ENCODE measurements at places on chromosomes 5 and 9.

DNA sequence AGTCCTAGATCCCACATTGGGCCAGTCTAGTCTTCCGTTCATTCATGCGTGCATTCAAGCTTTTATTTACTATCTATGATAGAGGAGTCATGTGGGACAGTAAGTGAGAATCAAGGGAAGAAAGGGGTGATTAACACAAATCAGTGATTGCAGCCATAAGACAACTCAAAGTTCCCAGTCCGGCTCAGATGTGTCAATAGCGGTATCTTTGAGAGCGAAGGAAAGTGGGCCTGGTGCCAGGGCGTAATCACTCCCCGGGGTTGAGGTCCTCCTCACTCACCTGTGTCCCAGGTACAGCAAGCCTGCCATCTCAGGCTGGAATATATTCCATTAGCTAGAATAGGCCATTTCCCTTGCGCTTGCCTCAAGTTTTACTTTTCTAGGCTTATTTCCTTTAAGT, 196.3 kb downstream of the ATP10B start:
- no peak for DNase-seq

DNA sequence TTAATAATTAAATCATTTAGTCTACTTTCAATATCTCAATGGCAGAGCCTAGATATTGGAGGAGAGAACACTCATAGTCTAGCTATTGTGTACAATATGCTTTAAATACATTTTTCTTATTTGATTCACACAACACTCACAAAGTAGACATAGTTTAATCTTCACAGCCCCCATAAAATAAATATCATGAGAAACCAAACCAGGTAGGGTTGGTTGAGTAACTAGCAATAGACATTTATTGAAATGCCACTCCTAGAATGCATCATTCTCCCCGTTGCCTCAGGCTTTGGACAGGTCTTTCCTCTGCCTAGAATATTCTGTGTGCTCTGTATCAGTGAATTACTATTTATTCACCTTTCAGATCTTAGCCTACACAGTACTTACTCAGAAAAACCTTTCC, 141.9 kb downstream of the CEMIP2 start:
- no peak for DNase-seq

DNA sequence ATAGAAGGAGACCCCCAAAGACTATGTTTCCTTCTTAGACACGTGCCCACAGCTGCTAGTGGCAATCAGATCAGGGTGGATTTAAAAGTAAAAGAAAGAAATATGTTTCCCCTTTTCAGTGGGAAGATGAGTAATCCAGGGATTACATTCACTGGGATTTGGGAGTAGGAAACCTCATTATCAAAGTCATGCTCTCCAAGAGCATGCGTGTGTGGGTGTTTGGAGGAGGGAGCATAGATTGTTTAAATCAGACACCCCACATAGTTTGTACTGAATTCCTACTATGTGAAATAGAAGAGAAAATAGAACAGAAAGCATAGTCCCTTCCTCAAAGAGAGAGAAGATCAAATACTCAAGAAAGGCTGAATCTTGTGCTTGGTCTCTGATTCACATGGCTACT, 65.5 kb upstream of the TBCA start:
- no peak for DNase-seq

DNA sequence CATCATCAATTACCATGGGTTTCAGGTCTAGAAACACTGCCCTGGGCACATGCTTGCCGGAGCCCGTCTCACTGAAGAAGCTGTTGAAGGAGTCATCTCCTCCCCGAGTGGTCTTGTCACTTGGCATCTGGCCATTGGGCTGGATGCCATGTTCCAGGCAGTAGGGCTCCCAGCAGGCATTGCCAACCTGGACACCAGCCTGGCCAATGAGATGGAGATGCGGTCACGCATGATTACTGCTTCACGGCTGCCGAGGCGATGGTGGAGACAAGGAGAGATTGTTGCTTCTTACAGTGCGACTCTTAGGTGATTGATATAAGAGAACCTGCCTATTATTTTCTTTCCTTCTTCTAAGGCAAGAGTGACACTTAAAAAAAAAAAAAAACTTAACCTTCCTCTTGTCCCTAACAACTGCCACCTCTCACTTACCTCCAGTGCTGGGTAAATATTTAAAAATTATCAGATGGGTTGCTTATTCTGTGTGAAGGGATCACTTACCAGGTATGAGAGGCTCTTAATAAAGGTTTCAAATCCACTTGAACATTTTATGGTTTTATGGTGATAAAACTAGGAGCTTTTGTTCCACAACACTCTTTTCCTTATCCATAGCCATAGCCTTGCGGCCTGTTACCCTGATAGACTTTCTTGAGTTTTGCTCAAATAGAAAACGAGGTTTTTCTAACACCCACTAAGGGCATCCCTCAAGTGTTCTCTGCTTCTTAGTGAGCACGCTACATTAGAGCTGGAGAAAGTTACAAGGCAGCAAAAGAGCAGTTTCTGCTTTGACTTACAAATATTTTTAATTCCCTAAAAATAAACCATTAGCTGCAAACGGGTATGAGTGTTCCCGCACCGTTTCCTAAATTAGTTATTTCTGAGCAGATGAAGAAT, 41.2 kb downstream of the NIM1K start:
- no peak for DNase-seq

DNA sequence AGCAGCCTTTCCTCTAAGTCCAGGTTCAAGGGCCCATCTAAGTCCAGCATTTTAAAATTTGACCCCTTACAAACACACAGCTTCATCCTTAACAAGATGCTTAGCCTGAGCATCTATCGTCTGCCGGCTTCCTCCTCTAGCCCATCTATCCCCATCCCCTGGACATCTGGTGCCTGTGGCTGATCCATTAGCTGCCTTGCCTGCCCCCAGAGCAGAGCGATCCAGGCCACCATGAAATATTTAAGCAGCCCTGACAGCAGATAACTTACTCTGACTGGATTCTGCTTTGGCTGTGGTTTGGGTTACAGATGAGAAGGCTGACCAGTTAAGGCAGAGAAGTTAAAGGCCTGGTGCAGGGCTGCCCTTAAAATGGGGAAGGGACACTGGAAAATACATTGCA, 30.9 kb upstream of the CPEB4 start:
- DNase-seq, result no peak

- DNase-seq, result no peak
These were observed 182.4 kb downstream of the ARRDC3 start for GRCh38 chr5:91200692-91201091.

Data from NB4 (cell line).